ENCODE measurements at places on chromosomes 11 and 22.
A peak's percentile ranks its signal among the peaks of the same experiment; 100 is the strongest.

GRCh38 chr11:926341-926916, 759 bp downstream of the AP2A2 start:
- no peak for DNase-seq

DNA sequence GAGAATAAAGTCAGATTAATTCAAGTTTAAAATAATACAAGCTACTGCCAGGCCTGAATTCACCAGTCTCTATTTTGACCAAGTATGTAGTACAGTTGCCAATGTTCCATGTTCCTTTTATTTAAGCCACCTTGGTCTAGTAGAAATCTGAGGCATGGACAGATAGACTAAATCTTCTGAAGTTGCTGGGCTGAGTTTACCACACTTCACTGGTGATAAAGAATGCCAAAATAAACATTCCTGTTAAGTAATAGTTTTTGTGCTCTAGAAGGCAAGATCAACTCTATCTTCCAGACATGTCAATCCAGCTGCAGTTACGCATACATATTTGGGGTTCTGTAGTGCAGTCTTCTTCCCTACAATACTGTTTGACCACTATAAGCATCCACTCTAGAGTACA, 83.9 kb upstream of the C11orf87 start:
- no peak for DNase-seq

DNA sequence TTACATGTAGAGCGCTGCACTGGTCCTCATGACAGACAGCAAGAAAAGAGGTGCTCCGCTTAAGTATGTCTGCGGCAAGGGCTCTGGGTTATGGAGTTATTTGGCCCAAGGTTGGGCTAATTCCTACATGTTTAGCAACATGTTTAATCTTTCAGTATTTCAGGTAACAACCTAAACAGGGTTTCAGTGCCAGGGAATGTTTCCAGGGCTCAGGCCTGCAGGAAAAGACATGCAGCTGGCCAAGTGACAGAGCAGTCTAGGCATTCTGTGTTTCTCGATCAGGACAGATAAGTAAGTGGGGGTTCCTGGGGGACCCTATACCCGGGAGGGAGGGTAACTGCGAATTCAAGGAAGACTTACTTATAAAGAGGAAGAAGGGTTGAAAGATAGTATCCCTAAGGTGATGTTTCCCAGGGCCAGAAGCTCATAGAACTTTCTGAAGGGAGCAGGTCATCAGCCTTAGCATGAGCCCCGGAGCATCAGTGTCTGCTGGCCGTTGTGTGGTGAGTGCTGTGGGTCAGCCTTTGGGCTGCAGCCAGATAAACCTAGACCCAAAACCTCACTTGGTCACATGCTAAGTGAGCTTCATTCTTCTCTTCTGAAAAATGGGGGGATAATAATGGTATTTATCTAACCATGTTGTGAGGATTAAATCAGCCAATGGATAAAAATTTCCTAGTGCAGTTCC, 18.4 kb downstream of the KCNJ5 start:
- no peak for DNase-seq

DNA sequence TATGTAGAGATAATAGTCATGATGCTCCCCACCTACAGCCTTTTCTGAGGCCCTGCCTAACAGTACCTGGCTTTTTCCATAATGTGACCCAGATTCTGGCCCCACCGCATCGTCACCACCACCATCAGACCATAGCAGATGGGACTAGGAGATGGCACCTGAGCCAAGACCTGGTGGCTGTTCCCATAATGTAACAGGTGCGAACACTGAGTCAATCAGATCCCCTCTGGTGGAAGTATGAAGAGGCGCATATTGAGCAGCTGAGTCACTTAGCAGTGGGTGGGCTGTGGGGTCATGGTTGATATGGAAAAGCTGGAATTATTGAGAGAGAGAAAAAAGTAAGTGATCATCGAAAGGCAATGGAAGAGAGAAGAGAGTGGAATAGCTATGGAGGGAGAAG, 578.0 kb upstream of the CADM1 start:
- no peak for DNase-seq

GRCh38 chr11:89355646-89356045, 135.5 kb downstream of the NOX4 start:
- DNase-seq = no peak

DNA sequence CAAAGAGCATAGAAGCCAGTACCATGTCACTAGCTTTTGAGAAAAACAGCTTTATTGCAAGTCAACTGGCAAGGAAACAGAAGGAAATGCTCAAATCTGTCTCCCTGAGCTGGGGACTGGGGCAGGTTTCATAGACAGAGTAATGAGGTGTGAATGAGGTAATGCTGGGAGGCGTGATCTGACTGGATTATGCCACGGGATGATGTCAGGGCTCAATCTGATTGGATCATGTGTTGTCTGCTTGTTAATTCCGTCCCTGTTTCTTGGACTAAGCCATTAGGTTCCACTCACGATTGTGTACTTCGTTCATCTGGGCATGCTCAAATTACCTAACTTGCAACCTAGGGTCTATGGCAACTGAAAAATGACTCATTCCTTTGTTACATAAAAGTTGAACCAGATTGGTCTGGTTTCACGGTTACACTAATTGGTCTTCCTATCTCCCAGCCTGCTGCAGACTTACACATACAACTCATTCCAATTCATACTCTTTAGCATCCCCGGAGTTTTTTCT, 20.2 kb upstream of the OR10A5 start:
- DNase-seq = no peak

GRCh38 chr11:86138958-86139357, 70.1 kb upstream of the PICALM start:
- peak; percentile 26 for DNase-seq

DNA sequence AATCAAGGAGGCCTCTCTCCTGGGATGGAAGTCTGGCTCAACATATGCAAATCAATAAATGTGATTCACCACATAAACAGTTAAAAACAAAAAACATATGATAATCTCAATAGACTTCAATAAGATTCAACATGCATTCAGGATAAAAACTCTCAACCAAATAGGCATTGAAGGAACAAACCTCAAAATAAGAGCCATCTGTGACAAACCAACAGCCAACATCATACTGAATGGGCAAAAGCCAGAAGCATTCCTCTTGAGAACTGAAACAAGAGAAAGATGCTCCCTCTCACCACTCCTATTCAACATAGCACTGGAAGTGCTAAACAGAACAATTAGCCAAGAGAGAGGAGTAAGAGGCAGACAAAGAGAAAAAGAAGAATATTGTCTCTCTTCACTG, 54.0 kb upstream of the SEZ6L start:
- DNase-seq = no peak

DNA sequence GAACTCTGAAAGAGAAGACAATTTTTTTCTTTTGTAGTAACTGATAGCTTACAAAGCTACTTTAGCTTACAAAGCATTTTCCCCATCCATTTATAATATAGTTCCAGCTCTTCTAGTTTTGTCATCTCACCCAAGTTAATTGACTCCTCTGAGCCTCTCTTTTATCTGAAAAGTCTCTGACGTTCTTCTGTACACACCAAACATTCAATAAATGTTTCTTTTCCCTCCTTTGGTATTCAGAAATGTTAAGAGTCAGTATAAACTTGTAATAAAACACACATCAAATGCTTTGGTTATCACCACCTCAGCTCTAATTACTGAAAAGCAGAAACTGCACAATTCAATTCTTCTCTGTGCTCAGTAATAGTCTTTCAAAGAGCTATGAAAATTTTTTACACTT, 5.9 kb downstream of the CCDC90B start:
- no peak for DNase-seq

GRCh38 chr22:29855611-29856181, 17.6 kb upstream of the ASCC2 start:
- DNase-seq = no peak

- DNase-seq = no peak
Observed at GRCh38 chr11:230431-230830, 5.7 kb downstream of the SIRT3 start.

- DNase-seq = no peak
Observed at GRCh38 chr22:47373648-47374272, 611.3 kb downstream of the TBC1D22A start.

GRCh38 chr11:121596195-121597155, 143.7 kb upstream of the SORL1-AS1 start:
- DNase-seq = no peak

GRCh38 chr11:1864831-1865665, 12.2 kb downstream of the LSP1 start:
- DNase-seq = no peak

GRCh38 chr11:65672180-65672860, 9.6 kb upstream of the RELA start:
- DNase-seq = no peak

- DNase-seq = no peak
Observed at GRCh38 chr11:64430645-64431044, 71.7 kb downstream of the RPS6KA4 start.

DNA sequence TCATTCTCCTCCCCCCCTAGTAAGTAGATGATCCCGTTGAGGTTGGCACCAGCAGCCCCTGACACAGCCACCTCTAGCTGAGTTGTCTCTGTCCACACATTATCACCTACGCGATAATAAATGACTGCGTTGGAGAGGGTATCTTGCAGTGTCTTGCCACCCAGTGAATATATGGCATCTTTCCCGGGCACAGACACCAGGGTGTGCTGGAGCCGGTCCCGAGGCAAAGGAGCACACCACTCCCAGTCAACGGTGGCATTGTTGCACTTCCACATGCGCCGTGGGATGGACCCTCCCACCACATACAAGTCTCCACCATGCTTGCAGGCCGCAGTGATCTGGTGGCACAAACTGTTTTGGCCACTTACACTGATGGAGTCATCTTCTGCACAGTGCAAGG, 5.4 kb downstream of the KBTBD4 start:
- DNase-seq = no peak

- no peak for DNase-seq
Observed at GRCh38 chr11:35714882-35715627, 52.5 kb downstream of the TRIM44 start.

GRCh38 chr11:114081641-114082414, 22.3 kb downstream of the ZBTB16 start:
- no peak for DNase-seq

GRCh38 chr11:70176940-70177689, 26.0 kb upstream of the FADD start:
- DNase-seq = peak; percentile 90

- DNase-seq = no peak
Observed at GRCh38 chr11:132959693-132960092, 572.6 kb downstream of the OPCML start.

GRCh38 chr11:104784684-104785460, 113.4 kb downstream of the CASP12 start:
- DNase-seq = no peak

DNA sequence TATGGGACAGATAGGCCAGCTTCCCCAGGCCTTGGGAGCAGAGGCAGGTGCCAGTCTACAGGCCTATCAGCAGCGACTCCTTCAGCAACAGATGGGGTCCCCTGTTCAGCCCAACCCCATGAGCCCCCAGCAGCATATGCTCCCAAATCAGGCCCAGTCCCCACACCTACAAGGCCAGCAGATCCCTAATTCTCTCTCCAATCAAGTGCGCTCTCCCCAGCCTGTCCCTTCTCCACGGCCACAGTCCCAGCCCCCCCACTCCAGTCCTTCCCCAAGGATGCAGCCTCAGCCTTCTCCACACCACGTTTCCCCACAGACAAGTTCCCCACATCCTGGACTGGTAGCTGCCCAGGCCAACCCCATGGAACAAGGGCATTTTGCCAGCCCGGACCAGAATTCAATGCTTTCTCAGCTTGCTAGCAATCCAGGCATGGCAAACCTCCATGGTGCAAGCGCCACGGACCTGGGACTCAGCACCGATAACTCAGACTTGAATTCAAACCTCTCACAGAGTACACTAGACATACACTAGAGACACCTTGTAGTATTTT, 26.6 kb upstream of the L3MBTL2 start:
- DNase-seq = no peak

DNA sequence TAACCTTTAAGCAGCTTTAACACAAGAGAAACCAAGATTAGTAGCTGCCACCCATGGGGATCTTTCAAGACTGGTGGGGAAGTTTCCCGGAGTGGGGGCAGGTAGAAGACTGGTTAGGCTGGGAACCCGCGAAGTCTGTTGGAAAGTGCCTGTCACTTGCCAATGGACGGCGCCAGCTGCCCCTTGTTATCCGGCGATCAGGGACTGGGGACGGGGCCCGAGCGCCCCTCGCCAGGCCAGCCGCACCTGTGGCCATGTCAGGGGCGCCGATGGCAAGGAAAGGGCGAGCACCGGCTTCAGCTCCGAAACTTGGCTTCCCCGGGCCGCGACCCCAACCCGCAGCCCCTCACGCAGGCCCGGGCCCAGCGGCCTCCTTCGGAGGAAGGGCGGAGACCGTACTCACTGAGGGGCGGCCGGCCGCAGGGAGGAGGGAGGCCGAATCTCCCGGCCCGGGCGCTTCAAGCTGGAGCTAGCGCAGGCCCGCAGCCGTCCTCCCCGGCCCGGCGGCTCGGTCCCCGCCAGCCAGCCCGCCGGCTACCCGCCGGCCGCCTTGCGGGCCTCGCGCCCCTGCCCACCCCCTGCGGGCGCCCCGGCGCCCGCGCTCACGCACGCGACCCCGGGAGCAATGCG, 539 bp downstream of the EIF4ENIF1 start:
- peak; percentile 41 for DNase-seq

DNA sequence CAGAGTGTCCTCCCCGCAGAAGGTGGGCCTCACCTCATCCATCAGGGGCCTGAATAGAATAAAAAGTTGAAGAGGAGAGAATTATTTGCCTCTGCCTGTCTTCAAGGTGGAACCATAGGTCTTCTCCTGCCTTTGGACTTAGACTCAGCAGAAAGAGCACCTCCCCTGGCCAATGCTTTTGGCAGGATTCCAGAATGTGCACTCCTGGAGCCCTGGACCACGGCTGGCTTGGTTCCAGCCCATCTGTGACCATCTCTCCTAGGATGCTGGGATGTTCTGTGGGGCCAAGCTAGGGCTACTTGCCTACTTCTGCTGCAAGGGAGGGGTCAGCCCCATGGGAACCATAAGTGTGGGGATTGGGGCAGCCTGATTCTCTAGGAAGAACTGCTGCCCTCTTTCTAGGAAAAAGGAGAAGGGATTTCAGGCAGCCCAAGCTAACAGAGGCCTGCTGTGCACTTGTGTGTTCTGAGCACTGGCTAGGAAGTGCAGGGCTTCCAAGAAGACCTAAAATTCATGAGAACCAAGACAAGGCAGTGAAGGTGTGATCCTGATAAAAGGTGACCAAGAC, 32.2 kb upstream of the SHANK2 start:
- DNase-seq = no peak

GRCh38 chr11:12086271-12087074, 23.9 kb upstream of the MICAL2 start:
- DNase-seq = no peak

DNA sequence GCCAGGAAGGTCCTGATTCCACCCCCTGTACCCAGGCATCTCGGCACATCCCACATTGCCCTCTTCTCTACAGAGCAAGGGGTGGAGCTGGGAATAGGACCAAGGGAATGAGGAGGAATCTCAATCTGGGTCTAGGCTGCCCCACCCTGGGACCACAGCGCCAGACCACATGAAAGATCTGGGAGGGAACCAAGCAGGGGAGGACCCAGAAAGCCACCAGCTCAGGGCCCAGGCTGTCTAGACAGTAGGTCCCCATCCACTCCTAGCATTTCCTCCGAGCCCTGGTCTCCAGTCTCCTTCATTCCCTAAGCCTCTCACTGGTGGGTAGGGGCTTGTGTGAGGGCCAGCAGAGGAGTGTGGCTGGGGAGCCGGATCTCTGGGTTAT, 11.6 kb downstream of the PHLDB1 start:
- no peak for DNase-seq

- DNase-seq = no peak
Observed at GRCh38 chr11:71298761-71299181, 46.4 kb upstream of the SHANK2 start.

GRCh38 chr11:125904678-125905077, 370 bp downstream of the DDX25 start:
- no peak for DNase-seq

- no peak for DNase-seq
Observed at GRCh38 chr11:1451781-1452470, 34.7 kb downstream of the MOB2 start.

All from GM12891 (cell line).